Ovary (tissue), 10 donors: ENCODE measurements at places on chromosomes 6 and 20. TPM values are rescaled to one million over a fixed set of nuclear protein-coding genes. Genes with fewer than 3 reads are reported as not detected.

DNA sequence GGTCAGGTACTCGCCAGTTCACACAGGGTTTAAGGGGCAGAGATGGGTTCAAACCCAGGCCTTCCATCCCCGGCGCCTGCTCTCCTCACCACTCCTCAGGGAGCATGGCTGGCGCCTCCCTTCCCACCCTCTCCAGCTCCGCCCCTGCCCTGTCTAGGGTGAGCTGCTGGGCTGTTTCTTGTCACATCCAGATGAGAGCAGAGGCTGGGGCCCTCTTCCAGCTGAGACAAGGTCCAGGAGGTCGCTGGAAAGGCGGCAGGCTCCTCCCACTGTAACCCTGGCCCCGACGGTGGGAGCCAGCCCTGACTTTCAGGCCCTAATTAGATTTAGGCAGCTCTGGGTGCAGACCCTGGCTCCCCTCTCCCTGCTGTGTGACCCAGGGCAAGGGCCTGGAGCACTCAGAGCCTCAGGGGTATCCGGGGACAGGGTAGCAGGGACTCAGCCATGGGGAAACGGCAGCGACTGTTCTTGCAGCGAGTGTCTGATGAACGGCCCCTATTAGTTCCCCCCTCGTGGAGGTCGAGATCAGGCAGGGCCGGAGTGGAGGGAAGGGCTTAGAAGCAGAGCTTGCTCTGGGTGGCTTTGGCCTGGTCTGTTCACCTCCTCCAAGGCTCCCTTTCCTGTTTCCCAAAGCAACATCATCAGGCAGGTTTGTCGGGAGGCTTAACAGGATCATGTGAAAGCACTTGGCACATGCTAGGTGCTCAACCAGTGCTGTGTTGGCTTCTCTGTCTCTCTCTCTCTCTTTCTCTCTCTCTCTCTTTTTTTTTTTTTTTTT is 33.4 kb downstream of the SNAI1 start:
- H3K4me3 ChIP-seq = no peak overlapping the region
- no peak for DNase-seq
- H3K27ac ChIP-seq = no peak overlapping the region
- no peaks in the 10 kb centered on the region for H3K4me1 ChIP-seq
- H3K36me3 ChIP-seq = no peaks in the 10 kb centered on the region
- no peaks in the 10 kb centered on the region for H3K27me3 ChIP-seq

GRCh38 chr6:137332637-137333280 is 113.6 kb upstream of the IFNGR1 start:
- H3K27ac ChIP-seq = no peak overlapping the region
- H3K4me3 ChIP-seq = no peak overlapping the region
- no peak for DNase-seq
- no peaks in the 10 kb centered on the region for H3K4me1 ChIP-seq

The SMOC2 gene
- 84.4 TPM for total RNA-seq

DNA sequence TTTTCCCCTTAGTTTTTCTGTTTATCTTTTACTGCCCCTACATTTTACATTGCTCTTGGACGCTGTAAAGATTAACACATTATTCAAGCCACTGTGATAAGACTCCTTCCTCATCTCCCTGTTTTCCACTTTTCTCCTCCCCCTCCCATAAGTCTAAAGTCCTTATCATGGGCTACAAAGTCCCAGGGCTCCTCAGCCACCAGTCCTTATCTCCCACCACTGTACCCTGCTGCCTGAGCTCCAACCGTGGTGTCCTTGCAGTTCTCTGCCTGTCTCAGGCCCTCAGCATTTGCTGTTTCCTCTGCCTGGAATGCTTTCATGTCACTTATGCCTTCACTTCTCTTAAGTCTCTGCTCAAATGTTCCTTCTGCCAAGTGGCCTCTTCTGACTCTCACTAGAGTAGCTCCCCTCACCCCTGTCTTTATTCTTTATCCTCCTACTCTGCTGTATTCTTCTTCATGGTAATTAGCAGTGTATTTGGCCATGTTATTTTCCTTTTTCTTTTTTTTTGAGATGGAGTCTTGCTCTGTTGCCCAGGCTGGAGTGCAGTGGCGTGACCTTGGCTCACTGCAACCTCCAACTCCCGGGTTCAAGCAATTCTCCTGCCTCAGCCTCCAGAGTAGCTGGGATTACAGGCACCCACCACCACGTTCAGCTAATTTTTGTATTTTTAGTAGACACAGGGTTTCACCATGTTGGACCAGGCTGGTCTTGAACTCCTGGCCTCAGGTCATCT is 10.8 kb upstream of the LATS1 start:
- no peaks in the 10 kb centered on the region for H3K36me3 ChIP-seq
- no peaks in the 10 kb centered on the region for H3K27me3 ChIP-seq
- H3K4me1 ChIP-seq = no peaks in the 10 kb centered on the region

DNA sequence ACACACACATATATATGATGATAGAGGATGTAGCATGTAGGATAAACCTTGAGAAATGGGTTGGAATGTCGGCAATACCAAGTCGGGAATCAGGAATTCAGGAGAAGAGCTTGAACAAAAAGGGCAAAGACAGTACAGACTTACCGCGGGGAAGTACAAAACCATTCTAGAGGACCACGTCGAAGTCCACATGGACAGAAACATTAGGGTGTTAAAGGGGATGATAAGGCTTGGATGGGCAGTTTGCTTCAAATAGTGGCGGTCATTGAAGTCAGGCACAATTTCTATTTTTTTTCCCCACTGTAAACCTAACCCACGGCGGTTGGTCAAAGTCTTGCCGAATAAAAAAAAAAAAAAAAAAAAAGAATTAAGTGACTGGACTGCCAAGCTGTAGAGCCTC is 766 bp upstream of the NUS1 start:
- peak overlapping the region; percentile 75 for H3K4me3 ChIP-seq
- no peaks in the 10 kb centered on the region for H3K36me3 ChIP-seq
- H3K27ac ChIP-seq = no peak overlapping the region
- H3K4me1 ChIP-seq = peaks cover 2% of the 10 kb centered on the region
- H3K27me3 ChIP-seq = no peaks in the 10 kb centered on the region

DNA sequence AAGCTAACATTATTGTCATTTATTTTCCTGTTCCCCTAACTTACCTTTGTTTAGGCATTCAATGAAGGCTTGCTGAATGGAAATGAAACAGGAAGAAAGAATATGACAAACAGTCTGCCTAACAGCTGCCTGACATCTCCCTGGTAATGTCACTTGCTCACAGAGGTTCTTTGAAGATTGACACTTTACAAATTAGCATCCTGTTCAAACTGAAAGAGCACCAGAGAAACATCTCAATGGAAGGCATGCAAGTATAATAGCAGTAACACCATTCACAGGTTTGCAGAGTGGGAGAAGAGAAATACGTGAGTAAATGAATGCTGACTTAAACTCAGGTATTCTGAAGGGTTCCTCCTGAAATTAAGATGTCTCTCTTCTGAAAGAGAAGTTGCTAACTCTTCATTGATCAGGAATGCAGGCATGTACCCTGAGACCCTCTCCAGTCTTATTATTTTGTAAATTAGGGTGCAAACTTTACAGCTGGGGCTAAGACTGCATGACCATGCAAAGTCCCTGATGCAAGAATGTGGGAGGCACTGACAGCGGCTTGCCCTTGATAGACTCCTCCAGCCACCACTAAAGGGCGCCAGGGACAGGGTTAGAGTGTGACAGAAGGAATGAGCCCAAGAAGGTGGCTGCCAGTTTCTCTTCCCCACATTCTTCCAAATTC is 1.3 kb upstream of the SMLR1 start:
- H3K36me3 ChIP-seq = no peaks in the 10 kb centered on the region
- no peak for DNase-seq
- H3K27me3 ChIP-seq = no peaks in the 10 kb centered on the region
- no peak overlapping the region for H3K4me3 ChIP-seq

DNA sequence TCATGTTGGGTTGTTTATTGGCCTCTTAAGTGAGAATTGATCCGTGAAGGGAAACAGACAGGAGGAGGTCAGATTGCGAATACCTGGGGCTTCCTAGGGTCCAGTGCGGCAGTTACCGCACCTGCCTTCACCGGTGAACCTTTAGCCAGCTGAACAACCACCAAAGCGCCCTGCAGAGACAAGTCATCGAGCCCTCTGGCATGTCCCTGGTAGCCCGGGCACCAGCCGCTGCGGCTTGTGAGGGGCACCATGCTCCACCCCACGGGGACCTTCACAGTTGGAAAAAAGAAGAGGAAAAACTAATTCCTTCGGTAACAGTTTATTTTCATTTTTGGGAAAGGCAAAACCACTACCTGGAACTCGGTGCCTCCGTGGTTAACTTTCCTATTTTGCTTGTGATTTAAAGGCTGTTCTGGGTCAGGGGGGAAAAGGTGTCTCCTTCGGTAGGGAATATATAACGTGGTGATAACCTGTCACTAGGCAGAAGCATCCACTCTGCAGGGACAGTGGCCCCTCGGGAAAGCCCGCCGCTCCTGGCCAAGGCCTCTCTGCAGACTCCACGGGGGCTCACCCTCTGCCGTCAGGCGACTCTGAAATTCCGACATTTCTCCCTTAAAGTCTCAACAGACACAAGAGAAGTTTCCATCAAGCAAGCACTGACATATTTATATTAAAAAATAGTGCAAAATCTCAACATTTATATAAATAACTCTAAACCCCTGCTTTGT is 30.7 kb upstream of the ZBP1 start:
- peaks cover 3% of the 10 kb centered on the region for H3K4me1 ChIP-seq
- no peak for DNase-seq

DNA sequence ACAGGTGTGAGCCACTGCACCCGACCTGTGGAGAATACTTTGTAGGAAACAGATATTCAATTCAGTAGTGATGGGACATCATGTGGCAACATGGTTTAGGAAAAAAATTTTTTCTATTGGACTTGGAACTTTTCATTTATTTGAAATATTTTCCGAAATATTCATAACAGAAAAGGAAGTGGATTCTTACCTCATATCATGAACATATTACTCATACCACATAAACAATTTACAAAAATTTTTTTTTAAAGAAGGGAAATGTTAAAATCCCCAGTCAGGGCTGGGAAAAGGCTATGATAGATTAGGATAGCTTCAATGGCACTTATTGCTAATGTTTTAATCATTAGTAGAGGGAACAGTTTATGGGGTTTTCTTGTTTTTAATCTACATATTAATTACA is 6.8 kb upstream of the ALDH8A1 start:
- H3K27ac ChIP-seq = no peak overlapping the region
- no peak overlapping the region for H3K4me3 ChIP-seq
- no peak for DNase-seq
- H3K36me3 ChIP-seq = no peaks in the 10 kb centered on the region
- H3K4me1 ChIP-seq = no peaks in the 10 kb centered on the region
- no peaks in the 10 kb centered on the region for H3K27me3 ChIP-seq

DNA sequence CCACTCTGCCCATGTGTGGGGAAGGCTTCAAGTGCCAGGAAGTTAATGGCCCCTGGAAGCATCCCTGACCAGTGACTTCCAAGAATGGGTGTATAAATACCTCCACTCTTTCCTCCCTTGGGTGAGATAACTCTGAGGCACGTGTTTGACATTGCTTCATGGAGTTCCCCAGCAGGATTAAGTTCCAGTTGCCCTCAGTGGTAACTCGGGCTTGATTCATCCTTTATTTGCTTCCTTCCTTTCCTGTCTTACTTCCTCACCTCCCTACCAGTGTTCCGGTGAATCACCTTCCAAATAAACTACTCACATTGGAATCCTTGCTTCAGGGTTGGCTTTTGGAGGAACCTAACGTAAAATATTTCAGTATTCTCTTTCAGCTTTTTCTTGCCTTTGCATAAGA is 84.6 kb upstream of the JAG1 start:
- no peak for DNase-seq
- H3K27me3 ChIP-seq = no peaks in the 10 kb centered on the region

DNA sequence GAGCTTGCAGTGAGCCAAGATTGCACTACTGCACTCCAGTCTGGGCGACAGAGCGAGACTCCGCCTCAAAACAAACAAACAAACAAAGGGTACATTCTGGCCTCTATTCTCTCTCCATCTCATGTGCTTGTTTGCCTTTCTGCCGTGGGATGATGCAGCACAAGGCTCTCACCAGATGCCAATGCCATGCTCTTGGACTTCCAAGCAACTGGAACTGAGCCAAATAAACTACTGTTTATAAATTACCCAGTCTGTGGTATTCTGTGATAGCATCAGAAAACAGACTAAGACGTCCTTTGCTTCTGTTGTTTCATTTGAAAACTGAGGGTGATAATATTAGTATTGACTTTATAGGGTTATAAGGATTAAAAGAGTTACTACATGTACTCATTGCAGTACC is 3.6 kb upstream of the BRD2 start:
- no peak overlapping the region for H3K27ac ChIP-seq
- DNase-seq = no peak
- peaks cover 4% of the 10 kb centered on the region for H3K4me1 ChIP-seq
- no peaks in the 10 kb centered on the region for H3K36me3 ChIP-seq
- H3K27me3 ChIP-seq = no peaks in the 10 kb centered on the region

The ADGB gene
- total RNA-seq = not detected

The IPCEF1 gene
- 2.9 TPM for total RNA-seq

The DZANK1 gene
- total RNA-seq = 3.9 TPM

- H3K4me1 ChIP-seq = peaks cover 8% of the 10 kb centered on the region
- H3K4me3 ChIP-seq = peak overlapping the region; percentile 65
- H3K27ac ChIP-seq = peak overlapping the region; percentile 78
- no peak for DNase-seq
- H3K36me3 ChIP-seq = no peaks in the 10 kb centered on the region
Observed at GRCh38 chr6:35468980-35469750, 964 bp downstream of the RPL10A start.

The PCK1 gene
- 2.0 TPM for total RNA-seq

The PARD6B gene
- total RNA-seq = 4.5 TPM

The BTNL2 gene
- not detected for total RNA-seq

The PAX1 gene
- not detected for total RNA-seq
